ENCODE measurements at places on chromosomes 7 and 10.

DNA sequence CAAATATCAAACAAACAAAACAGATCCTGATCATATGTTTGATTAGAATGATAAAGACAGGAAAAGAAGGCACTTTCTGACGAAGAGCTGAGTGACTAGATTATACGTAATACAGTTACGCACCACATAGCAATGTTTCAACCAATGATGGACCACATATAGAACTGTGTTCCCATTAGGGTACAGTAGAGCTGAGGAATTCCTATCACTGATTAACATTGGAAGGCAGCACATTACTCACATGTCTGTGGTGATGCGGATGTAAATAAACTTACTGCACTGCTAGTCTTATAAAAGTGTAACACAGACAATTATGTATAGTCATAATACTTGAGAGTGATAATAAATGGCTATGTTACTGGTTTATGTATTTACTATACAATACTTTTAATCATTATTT, 98.3 kb downstream of the PTN start:
- DNase-seq, result no peak

DNA sequence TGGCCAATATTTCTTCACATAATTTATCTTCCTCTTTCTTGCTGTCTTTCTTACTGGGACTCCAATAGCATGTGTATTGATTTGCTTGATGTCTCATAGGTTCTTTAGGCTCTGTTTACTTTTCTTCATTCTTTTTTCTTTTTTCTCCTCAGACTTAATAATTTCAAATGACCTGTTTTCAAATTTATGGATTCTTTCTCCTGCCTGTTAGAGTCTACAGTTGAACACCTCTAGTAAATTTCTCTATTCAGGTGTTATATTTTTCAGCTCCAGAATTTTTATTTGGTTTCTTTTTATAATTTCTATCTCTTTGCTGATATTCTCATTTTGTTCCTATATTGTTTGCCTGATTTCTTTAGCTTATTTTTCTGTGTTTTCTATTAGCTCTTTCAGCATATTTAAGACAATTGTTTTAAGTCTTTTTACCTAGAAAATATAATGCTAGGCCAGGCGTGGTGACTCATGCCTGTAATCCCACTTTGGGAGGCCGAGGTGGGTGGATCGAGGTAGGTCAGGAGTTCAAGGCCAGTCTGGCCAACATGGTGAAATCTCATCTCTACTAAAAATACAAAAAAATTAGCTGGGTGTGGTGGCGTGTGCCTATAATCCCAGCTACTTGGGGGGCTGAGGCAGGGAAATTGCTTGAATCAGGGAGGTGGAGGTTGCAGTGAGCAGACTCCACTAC, 61.9 kb upstream of the TNS3 start:
- DNase-seq, result no peak

DNA sequence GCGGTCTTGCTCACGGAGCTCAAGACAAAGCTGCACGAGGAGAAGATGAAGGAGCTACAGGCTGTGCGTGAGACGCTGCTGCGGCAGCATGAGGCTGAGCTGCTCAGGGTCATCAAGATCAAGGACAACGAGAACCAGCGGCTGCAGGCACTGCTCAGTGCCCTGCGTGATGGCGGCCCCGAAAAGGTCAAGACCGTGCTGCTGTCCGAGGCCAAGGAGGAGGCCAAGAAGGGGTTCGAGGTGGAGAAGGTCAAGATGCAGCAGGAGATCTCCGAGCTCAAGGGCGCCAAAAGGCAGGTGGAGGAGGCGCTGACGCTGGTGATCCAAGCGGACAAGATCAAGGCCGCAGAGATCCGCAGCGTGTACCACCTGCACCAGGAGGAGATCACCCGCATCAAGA, 51.4 kb downstream of the JAKMIP3 start:
- no peak for DNase-seq

GRCh38 chr10:26357203-26357602, 80.9 kb upstream of the APBB1IP start:
- no peak for DNase-seq

DNA sequence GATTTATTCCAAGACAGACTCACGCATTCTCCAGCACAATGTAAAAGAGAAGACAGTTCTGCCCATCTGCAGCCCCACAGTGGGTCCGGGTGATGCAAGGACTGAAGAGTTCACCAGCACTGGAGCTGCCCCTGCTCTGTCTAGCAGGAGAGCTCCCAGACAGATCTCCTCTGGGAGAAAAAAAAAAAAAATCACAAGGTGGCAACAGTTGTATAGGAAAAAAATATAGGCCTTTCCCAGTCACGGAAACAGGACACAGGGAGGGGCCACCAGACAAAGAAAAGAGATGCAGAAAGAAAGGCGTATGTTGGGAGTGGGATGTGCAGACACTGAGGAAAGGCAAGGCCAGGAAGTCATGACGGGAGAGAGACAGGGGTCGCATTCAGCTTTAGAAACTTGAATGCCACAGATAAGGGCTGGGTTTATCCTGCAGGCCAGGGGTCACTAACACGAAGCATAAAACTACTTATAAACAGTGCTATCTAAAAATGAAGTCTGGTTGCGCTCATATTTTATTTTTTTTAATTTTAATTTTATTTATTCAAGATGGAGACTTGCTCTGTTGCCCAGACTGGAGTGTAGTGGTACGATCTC, 54.1 kb downstream of the FAM171A1 start:
- DNase-seq, result no peak

DNA sequence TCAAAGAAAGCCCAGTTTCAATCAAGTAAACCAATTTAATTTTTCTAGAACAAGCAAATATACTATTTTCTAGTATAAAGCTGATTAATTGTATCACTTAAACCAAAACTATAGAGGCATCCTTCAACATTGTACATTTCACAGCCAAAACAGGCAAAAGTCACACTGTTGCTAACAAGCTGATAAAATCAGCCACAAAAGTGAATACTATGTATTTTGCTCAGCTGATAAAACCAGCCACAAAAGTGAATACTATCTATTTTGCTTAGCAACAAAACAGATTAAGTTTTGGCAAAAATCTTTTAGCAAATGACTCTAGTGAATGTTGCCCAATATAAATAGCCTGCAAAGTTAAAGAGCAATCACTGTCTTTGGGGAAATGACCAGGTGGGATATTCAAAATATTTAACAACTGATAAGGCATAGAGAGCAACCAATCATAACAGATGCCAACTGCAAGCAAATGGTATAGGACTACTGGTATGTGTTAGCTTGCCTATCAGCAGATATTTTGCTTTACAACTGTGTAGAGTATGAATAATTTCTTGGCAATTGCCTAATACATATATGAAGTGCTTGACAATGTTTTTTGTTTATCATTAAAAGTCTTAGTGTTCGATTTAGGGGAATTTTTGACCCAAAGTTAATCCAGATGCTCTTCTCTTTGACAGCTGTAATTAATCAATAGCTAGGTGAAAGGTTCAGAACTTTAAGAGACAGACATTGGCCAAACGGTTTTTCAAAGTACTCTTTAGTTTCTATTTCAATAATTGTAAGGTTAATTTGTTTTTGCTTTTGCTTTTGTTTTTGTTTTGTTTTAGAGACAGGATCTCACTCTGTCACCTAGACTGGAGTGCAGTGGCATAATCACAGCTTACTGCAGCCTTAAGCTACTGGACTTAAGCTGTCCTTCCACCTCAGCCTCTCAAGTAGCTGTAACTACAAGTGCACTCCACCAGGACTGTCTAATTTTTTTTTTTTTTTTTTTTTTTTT, 44.4 kb upstream of the SP4 start:
- no peak for DNase-seq

GRCh38 chr7:49706106-49706505, 67.3 kb upstream of the VWC2 start:
- DNase-seq, result no peak

DNA sequence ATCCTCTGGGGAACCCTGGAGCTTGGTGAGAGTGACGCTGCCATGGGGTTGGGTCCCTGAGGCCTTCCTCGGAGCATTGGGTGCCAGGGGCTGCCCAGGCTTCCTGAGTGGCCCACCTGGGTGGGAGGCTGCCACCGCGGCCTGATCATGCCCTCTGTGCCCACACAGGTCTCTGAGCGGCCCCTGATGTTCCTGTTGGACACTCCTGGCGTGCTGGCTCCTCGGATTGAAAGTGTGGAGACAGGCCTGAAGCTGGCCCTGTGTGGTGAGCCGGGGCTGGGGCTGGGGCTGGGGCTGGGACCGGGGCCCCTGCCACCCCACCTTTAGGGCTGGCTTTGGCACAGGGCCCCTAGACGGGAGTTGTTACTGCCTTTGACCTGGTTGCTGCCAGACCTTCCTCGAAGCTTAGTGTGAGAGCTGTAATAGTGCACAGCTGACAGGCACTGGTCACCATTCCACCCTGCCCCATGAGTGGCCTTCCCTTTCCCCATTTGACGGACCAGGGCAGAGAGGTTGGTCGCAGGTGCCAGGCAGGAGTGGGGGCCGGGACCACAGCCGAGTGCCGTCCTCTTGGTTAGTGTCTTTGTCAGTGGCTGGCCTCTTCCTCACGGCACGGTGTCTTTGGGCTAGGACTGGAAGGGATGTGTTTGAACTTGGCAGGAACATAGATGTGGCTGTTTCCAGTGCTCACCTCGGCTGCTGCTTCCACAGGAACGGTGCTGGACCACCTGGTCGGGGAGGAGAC, 8.2 kb downstream of the MTG1 start:
- DNase-seq, result no peak

DNA sequence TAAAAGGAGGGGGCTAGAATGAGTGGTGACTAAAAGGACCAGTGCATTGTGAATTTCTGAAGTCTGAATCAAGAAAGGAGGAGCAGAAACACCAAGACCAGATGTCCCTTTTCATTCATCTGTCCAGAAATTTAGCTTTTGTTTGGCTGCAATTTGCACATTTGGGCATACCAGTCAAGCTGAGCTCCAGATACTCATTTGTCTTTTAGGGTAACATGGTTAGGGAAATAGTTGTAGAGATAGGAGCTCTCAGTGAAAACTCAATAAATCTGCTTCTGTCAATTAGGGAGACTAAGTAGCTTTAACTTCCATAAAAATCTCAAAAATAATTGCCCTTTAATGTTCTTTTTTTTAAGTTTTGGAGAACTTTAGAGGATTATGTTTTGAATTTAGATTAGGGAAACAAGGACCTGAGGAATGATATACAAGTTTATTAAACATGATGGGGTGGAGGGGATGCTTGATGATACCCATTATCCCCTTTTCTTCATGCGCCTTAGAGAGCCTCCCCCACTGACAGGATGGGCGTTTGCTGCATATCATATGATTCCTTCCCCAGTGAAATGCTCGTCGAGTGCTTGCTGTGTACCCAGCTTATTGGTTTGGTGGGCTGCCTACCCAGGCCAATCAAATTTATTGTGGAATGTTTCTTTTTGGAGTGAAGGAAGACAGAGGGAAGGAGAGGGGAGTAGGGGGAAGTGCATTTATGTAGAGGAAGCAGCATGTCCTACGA, 50.7 kb upstream of the RPA3 start:
- no peak for DNase-seq

GRCh38 chr10:26464632-26465280, 26.6 kb downstream of the APBB1IP start:
- DNase-seq, result no peak

- DNase-seq, result no peak
Observed at GRCh38 chr10:7146189-7146588, 264.6 kb downstream of the SFMBT2 start.

DNA sequence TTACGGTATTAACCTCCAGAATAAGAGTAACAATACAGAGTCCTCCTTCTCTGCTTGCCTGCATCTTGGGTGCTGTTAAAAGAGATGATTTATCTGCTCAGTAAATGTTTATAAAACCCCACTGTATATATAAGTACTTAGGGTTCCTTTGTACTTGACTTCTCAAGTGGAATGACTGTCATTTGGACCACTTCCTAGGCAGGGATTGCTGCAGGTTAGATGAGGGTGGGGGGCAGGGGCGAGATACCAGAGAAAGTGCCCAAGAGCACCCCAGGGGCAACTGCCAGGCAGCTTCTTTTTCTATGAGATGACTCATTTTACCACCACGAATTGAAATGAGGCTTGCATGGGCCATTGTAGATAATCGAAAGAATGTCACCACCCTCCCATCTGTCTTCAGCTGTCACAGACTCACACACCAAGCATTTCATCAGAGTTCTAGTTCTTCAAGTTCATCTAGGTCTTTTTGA, 421.9 kb upstream of the GALNT17 start:
- no peak for DNase-seq

DNA sequence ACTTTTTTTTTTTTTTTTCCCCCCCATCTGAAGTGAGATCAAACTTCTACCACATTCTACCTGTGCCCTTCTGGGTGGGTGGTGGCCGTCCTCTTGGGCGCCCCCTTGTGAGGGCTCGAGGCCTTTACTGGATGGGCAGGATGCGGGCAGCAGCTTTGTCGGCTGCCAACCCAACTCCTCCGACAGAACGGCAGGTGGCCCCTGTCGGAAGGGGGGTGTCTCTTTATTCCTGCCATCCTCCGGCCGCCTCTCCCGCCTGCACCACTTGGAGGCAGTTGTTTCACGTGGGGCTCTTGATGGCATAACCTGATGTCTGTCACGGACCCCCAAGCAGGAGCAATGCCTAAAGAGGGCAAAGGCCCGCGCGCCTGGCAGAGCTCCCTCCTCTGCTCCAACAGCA, 31.0 kb downstream of the AMZ1 start:
- peak; percentile 9 for DNase-seq

DNA sequence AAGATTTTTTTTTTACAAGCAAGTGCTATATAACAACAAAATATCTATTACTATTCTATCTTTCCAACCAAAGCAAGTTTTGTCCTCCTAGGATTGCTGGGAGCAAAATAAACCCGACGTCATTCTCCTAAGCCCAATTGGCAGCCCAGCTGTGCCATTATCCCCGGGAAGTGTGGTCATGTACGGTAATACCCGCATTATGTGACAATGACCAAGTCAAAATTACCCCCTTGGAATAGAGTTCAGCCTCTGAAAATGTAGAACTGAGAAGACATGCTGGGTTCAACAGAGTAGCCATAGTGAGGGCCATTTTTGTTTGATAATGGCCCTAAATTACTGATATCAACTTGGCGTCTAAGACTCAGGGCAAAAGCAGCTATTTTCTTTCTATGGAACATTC, 215.5 kb downstream of the LRRTM3 start:
- DNase-seq, result no peak

GRCh38 chr10:43074827-43075611, 1.9 kb upstream of the RET start:
- no peak for DNase-seq

GRCh38 chr10:110437761-110438341, 59.9 kb upstream of the DUSP5 start:
- no peak for DNase-seq

DNA sequence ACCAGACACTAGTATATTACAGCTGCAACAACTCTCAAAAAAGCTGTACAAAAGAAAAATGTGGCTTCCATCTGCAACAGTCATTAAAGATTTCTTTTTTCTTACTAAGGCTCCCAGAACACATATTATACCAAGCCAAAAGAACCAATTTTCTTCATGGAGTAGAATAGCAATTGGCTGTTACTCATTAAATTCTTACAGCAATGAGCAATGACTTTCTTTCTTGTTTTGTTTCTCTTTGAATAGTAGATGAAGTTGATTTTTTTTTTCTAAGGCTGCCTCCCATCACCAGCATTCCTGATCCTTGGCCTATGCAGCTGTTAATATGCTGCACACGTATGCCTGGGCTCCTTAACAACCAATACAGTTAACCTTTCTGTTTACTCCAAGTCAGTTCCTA, 36.6 kb upstream of the SPOCK2 start:
- no peak for DNase-seq

Data from NCI-H524 treated with DMSO at 0.1 percent for 48 hours (cell line).